NCI-H187 treated with DMSO at 0.1 percent for 48 hours (cell line): ENCODE measurements at places on chromosomes 12 and 14.

DNA sequence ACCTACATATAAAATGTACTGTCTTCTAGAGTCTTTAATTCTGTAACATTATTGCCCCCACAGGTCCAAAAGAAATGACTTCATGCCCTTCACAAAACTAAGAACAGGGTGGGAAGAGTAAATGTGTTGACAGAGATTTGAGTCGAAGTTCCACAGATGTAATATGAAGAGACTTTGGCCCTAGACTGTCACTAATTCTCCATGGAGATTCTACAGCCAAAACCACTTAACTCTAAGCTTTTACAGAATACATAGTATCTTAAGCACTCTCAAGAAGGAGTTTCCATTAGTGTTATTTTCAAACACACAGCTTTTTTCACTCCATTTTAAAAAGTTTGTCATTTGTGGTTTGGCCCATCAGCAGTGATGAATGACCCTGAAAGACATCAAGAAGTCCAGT lies 56.3 kb downstream of the ABCC9 start:
- DNase-seq, result no peak

DNA sequence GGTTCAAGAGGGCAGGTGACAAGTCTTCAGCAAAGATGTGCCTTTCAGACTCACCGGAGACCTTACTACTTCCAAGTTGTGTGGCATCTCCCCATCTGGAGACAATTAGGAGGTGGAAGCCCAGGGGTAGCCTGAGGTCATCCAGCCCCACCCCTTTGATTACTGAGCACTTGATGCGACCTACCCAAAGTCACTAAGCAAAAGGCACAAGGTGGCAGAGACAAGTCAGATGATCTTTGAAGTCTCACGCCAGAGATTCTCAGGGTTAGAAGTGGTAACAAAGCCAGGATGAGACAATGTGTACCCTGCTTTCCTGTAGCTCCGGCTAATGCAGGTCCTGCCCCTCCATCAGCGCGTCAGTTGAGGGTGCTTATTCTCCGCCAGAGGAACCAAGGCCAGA lies 1.4 kb upstream of the FOXN3 start:
- no peak for DNase-seq

DNA sequence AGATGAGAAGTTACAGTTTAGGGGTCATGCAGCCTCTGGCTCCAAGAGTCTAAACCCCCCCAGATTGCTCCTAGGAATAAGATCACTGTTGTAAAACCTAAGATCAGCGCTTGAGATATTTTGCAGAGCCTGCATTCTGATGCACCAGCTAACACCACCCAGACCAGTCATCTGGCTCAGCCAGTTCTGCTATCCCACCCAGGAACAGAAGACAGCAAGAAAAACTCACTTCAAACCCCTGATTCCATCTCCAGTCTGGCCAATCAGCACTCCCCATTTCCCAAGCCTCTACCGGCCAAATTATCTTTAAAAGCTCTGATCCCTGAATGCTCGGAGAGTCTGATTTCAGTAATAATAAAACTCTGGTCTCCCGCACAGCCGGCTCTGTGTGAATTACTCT lies 158.6 kb downstream of the ZNF664 start:
- no peak for DNase-seq

GRCh38 chr12:53941187-53941586 lies 2.6 kb downstream of the HOXC13 start:
- no peak for DNase-seq

DNA sequence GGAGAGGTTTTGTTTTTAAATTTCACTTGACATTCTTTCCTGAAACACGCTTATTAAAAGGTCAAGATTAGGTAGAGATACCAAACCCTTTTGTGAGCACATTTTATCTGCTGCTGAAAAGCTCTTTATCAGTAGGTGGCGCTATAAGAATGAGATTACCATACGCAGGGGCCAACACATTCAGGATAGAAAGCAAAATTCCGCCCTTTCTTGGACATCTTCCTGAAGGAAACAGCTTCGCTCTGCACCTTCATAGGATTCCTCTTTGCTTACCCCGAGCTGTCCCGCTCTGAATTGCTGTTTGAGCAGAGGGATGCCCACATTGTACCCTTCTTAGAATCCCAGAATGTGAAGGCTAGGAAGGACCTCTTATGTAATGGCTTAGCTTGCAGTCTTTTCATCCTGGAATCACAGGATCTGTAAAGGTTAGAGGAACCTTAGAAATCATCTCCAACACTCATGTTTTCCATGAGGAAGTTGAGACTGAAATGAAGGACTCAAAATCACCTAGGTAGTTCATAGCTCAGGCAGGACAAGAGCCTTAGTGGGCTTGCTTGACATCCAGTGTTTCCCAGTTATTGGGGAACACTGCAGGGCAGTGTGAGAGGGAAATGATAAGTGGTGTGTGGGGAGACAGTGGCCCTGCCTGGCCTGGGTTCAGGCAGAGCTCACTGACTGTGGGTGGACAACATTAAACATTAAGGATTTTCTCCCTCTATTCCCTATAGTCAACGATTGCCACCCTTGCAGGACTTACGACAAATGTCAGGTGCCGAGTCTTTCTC lies 38.7 kb upstream of the CRY1 start:
- DNase-seq, result peak; percentile 77

DNA sequence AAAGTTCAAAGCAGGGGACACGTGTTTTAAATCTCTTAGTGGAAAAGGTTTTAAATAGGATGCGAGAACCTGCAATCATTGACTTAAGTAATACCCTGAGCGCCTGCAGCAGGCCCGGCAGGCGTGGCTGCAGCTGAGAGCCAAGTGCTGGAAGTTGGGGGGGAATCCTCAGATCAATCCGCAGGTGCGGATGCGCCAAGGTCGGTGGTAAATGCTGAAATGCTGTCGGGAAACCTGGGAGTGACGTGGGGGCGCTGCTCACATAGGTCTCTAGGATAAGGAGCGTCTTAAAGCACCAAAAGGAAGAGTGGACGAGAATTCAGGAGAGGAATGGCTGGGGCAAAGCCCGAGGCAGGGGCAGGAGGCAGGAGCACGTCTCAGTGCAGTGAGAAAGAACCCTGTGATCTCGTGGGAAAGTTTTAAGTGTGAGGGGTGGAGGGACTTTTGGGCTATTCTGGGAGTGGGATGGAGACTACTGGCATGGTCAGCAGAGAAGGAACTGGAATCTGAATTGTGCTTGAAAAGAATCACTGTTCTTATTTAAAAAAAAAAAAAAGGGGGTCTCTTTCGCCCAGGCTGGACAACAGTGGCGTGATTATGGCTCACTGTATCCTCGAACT lies 883 bp upstream of the CDCA4 start:
- peak; percentile 11 for DNase-seq

GRCh38 chr12:13311551-13311950 lies 115.0 kb downstream of the EMP1 start:
- DNase-seq, result no peak

- DNase-seq, result no peak
These were observed 3.4 kb upstream of the LGMN start for GRCh38 chr14:92751819-92752218.

GRCh38 chr14:26527095-26527494 lies 70.7 kb downstream of the NOVA1 start:
- no peak for DNase-seq

DNA sequence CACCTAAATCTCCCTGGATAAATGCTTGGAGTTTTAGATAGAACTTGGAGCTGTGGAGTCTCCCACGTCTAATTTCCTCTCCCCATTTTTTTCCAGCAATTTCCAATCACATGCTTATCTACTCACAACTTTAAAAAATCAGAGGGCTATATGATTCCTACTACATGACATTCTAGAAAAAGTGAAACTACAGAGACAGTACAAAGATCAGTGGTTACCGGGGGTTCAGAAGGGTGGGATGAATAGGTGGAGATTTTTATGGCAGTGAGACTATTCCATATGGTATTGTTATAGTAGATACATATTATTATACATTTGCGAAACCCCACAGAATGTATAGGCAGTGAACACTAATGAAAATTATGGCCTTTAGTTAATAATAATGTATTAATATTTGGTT lies 35.5 kb downstream of the ATF7 start:
- no peak for DNase-seq

GRCh38 chr12:130998136-130998535 lies 44.4 kb downstream of the ADGRD1 start:
- DNase-seq, result no peak

GRCh38 chr12:84157170-84157569 lies 755.4 kb downstream of the SLC6A15 start:
- no peak for DNase-seq

GRCh38 chr14:86601813-86602212 lies 1071.9 kb downstream of the FLRT2 start:
- no peak for DNase-seq

DNA sequence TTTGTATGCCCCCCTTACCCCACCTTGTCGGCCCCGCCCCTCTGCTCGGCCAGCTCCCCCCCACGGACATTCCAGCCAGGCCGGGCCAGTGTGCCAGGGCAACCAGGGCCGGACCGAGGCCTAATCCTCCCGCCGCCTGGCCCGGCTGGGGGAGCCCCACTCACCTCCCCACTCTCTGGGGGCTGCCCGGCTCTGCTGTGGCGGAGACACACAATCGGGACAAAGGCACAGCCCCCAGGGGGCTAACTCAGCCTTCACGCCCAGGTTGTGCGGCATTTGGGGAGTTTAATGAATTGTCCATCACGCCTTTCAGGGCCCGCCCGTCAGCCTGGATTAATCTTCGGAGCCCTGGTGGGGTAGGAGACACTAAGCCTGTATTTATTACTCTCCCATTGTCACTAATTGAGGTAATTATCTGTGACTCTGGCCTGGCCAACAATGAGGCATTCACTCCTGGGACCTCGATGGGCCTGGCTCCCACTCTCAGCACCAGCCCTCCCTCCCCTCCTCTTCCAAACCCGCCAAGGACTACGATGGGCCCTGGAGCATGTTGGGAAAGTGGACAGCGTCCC lies 8.7 kb downstream of the WNT1 start:
- DNase-seq, result no peak

- DNase-seq, result no peak
These were observed 16.7 kb downstream of the CLSTN3 start for GRCh38 chr12:7146906-7147305.

DNA sequence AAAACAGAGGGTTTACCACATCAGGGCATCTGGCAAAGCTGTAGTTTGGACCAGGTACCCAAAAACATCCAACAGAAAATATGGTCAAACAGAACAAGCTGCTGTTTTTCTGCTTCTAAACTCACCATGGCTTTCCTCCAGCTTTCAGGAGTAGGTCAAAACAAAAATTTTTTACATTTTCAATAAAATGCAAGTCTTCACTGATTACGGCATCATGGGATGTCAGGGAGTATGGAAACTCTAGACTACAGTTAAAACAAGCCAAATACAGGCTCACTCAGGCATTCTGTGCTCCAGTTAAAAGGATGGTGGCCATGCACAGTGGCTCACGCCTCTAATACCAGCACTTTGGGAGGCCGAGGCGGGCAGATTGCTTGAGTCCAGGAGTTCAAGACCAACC lies 47.1 kb upstream of the PSMA6 start:
- DNase-seq, result no peak

DNA sequence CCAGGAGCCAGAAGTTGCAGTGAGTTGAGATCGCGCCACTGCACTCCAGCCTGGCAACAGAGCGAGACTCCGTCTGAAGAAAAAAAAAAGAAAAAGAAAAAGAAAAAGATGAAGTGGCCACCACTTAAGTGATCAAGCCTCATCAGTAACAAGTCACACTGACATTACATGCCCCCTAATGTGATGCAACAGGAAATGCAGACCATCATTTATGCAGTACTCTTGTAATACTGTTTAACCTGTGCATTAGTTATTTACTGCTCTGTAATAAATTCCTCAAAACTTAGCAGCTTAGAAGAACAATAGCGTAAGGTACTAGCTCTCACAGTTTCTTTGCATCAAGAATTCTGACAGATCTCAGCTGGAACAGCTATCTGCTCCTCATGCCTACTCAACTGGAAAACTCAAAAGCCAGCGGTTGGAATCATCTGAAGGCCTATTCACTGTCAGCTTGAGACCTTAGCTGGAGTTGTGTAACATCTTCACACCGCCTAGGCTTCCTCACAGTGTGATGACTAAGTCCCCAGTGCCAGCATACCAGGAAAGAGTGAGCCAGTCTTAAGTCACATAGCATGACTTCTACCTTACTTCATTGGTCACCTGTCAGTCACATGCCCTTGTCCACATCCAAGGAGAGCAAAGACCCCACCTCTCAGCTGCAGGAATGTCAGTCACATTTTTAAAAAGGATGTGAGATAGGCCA lies 31.5 kb downstream of the EPS8 start:
- no peak for DNase-seq

DNA sequence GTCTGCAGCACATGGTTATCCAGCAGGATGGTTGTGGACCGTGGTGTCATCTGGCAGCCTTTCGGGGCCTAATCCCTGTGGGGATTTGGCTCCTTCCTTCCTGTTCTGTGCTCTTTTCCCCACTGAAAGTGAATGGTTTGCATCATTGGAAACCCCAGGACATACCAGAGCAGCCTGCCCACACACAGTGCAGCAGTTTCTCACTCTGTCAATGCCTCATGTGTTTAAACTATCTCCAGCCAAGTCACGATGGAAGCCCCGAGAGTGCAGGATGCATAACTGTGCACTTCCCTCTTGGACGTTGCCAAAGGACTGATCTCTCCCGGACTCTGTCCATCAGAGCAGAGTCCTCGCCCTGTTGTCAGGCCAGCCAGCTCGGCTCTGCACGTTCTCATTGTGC lies 29.0 kb upstream of the AMN start:
- DNase-seq, result no peak

GRCh38 chr14:89639687-89640086 lies 222.7 kb upstream of the FOXN3 start:
- no peak for DNase-seq

DNA sequence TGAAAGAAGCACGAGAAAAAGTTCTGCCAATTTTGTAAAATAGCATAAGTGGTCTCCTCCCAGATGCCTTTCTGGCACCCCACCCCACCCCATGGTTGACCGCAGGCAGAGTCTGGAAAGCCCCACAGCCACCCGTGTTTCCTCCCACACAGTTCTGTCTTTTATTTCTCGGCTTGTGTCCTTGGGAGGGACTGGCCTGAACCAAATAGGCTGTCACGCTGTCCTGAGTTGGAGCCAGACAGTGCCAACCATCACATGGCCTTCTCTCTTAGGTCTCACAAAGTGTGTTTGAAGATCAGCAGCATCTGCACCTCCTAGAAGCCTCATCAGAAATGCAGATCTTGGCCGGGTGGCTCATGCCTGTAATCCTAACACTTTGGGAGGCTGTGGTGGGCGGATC lies 10.2 kb upstream of the LTA4H start:
- DNase-seq, result no peak
